ENCODE measurements at places on chromosomes 3 and 15.

GRCh38 chr15:100810831-100811230, 68.8 kb upstream of the ALDH1A3 start:
- no peaks in the 10 kb centered on the region for H3K27me3 ChIP-seq
- H3K27ac ChIP-seq, result no peak overlapping the region
- no peaks in the 10 kb centered on the region for H3K36me3 ChIP-seq
- no peak overlapping the region for H3K4me3 ChIP-seq
- DNase-seq, result no peak

DNA sequence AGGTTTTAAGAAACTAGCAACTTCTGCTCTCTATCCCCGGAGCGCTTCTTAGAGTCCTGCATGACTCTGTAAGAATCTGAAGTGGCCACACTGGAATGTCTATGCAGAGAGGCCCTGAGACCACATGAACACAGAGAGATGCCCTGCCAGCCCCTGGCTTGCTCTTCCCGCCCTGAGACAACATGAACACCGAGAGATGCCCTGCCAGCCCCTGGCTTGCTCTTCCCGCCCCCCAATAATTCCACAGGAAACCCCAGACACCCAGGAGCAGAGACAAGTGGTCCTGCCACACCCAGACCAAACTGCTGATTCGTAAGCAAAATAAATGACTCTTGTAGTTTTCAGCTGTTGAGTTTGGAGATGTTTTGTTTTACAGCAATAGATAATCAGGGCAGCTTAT, 166.1 kb downstream of the OSBPL10 start:
- H3K4me1 ChIP-seq, result peaks cover 2% of the 10 kb centered on the region
- H3K4me3 ChIP-seq, result no peak overlapping the region
- peak overlapping the region; percentile 12 for H3K27ac ChIP-seq
- no peaks in the 10 kb centered on the region for H3K27me3 ChIP-seq
- no peak for DNase-seq

DNA sequence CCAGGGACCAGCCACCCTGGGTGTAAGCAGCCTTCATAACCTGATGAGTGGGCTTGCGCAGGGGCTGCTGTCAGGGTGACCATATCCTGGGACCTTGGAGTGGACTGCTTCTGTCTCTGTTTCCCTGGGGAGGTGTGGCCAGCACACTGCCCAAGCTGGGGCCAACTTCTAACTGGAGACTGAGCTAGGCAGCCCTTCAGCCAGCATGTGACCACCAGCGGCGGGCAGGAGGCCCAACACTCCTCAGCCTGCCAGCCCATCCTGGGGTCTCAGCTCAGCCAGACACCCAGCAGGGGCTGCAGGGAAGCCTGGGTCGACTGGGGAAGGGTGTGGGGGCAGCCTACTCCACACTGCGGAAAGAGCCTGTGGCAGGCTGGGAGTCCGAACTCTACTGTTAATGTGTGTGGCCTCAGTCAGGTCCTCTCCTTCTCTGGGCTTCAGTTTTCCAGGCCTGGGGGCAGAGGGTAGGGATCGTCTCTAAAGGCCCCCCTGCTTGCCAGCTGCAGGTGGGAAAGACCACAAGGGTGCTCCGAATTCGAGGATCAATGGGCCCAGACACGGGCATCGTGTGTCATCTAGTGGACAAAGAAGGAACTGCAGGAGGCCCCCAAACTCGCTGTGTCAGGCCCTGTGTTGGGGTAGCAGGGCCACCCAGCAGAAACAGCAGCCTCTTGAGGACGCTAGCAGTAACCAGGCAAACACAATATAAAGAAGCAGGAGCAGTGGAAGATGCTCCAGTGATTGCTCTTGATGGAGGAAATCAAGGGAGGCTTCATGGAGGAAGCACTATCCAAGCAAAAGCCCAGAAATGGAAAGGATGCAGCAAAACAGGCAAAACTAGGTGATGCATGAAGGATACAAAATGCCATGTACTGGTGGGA, 2.0 kb upstream of the SEMA3G start:
- no peak overlapping the region for H3K27ac ChIP-seq
- peak; percentile 79 for DNase-seq
- H3K4me1 ChIP-seq, result peaks cover 11% of the 10 kb centered on the region
- H3K4me3 ChIP-seq, result peak overlapping the region; percentile 5

DNA sequence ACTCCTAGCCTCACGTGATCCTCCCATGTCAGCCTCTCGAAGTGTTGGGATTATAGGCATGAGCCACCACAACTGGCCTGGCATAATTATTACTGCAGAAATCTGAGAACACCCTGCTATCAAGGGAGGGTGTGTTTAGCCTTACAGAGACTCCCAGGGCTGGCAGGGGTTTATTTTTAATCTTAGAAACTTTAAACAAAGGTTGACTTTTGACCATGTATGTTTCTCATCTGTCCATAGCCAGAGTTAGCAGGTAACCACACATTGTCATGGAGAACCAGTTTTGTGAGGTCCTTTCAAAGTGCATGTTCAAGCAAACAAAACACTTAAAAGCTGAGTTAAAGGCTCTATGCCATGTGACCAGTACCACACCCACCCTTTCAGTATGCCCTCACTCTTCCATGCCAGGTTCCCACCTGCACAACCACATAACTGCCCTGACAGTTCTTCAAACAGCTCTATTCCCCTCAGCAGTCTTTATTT, 11.1 kb downstream of the SIAH2 start:
- peaks cover 11% of the 10 kb centered on the region for H3K4me1 ChIP-seq
- DNase-seq, result peak; percentile 51
- H3K4me3 ChIP-seq, result no peak overlapping the region
- no peaks in the 10 kb centered on the region for H3K27me3 ChIP-seq

DNA sequence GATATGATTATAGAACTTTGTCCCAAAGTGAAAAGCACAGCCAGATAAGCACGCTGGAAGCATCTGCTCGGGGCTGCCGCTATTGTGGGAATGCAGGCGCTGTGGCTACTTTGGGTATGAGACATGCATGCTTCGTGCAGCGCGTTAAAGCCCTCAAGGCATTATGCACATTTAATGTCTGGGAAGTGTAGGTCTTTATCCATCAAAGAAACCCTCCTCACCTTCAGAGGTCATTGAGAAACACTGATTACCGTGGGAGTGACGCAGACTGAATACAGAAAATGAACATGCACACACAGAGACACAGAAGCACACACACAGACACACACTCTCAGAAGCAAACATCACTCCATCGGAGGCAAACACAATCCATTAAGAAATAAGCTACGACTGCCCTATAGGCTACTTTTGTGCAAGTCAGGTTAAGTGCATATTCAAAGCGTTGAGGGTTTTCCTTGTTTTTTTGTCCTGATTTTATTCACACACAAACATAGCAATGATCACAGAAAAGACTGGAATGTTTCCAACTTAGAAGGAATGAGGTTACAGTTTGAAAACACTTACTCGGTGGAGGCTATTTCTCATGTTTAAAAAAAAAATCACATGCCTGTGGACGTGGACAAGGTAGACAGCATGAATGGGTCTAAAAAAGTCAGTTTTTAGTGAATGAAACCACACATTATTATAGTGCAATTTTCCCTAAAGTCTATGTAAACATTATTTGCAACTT, 68.5 kb downstream of the PLCH1 start:
- no peaks in the 10 kb centered on the region for H3K4me1 ChIP-seq
- H3K36me3 ChIP-seq, result no peaks in the 10 kb centered on the region
- H3K4me3 ChIP-seq, result no peak overlapping the region
- H3K27me3 ChIP-seq, result no peaks in the 10 kb centered on the region

GRCh38 chr3:76661527-76662250, 378.2 kb upstream of the ROBO2 start:
- no peaks in the 10 kb centered on the region for H3K4me1 ChIP-seq
- no peak for DNase-seq
- H3K4me3 ChIP-seq, result no peak overlapping the region
- no peak overlapping the region for H3K27ac ChIP-seq
- H3K27me3 ChIP-seq, result no peaks in the 10 kb centered on the region

GRCh38 chr3:19457449-19457848, 309.1 kb downstream of the KCNH8 start:
- H3K27ac ChIP-seq, result no peak overlapping the region
- no peaks in the 10 kb centered on the region for H3K36me3 ChIP-seq
- H3K4me1 ChIP-seq, result no peaks in the 10 kb centered on the region
- no peak overlapping the region for H3K4me3 ChIP-seq

DNA sequence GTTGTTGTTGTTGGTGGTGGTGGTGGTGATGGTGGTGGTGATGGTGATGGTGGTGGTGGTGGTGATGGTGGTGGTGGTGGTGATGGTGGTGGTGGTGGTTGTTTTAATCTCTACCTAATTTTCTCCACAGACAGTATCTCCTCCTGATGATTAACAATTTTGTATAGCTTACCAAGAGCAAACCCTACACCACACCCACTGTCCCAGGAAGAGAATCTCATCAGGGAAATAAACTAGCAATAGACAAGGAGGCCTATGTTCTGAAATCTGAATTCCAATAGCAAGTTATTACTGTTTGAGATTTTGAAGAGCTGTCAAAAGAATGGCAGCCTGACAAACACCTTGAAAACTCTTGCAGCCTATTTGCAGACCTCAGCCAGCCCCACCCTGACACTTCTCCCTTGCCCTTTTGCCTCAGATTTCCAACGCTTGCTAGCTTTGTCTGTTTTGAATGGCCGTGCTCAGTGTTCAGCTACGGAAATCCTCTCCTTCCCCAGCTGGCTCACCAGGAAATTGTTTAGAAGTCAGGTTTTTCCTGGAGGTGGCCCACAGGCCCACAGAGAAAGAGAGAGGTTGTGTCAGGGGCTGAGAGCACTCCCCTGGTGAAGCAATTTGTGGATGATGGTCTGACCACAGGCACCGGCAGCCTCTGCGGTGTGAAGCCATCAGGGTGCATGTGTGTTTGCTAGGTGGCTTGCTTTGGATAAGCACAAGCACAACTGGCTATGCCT, 101.6 kb downstream of the MAGI1 start:
- H3K4me3 ChIP-seq, result no peak overlapping the region
- DNase-seq, result no peak
- no peaks in the 10 kb centered on the region for H3K4me1 ChIP-seq
- H3K27ac ChIP-seq, result peak overlapping the region; percentile 16
- no peaks in the 10 kb centered on the region for H3K27me3 ChIP-seq
- H3K36me3 ChIP-seq, result no peaks in the 10 kb centered on the region

GRCh38 chr15:42071717-42072116, 22.6 kb downstream of the PLA2G4D start:
- no peak overlapping the region for H3K27ac ChIP-seq
- H3K27me3 ChIP-seq, result no peaks in the 10 kb centered on the region
- DNase-seq, result no peak
- no peaks in the 10 kb centered on the region for H3K4me1 ChIP-seq

- no peak for DNase-seq
- H3K36me3 ChIP-seq, result no peaks in the 10 kb centered on the region
- no peak overlapping the region for H3K4me3 ChIP-seq
- peaks cover 8% of the 10 kb centered on the region for H3K27me3 ChIP-seq
- peaks cover 35% of the 10 kb centered on the region for H3K4me1 ChIP-seq
Observed at GRCh38 chr15:96324940-96325540, 5.5 kb upstream of the NR2F2 start.

DNA sequence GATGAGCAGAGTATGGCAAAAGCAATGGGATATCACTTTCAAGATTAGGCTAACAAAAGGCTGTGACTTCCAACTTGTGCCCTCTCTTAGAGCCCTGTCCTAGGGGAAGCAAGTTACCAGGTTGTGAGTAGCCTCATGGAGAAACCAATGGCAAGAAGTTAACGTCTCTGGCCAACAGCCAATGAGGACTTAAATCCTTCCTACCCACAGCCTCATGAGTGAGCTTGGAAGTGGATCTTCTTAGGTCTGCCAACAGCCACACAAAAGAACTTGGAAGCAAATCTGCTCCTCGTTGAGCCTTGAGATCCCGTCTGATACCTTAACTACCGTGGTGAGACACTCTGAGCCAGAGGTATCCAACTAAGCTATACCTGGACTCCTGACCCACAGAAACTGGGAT, 5.7 kb downstream of the NME9 start:
- H3K4me3 ChIP-seq, result no peak overlapping the region
- no peak for DNase-seq
- peaks cover 4% of the 10 kb centered on the region for H3K4me1 ChIP-seq

DNA sequence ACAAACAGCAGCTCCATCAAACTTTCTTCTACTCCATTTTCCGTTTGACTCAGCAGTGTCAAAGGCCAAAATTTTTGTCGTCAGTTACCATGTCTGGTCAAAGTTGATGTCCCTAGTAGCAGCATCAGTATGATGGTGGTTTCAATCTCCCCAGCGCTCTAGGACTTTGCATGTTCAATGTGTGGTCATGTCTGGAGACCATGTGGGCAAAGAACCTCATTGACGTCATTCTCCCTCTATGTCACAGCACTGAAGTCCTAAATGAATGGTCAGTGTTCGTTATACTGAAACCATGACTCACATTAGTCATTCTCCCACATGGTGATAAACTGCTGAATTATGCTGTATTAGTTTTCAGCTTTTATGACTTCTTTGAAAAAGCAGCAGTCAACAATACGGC, 23.2 kb downstream of the SHC4 start:
- peak; percentile 86 for DNase-seq
- no peak overlapping the region for H3K4me3 ChIP-seq
- H3K4me1 ChIP-seq, result peaks cover 4% of the 10 kb centered on the region
- no peaks in the 10 kb centered on the region for H3K27me3 ChIP-seq

DNA sequence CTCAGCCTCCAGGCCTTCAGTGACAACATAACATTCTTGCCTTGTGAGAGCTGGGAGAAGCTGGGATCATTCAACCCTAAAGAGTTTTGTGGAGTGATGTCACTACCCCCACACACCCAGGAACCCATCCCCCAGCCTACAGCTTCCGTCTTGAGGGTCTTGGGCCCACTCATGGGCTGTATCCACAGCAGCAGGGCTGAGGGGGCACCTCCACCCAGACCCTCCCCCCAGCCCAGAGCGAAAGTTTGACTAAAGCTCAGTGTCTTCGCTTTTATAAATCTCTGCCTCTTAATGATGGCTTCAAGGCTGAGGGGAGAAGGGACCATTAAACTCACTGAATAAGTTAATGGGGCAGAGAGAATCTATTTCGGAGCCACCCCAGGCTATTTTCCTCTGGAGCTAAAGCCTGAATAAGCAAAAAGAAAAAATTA, 23.8 kb downstream of the NTRK3 start:
- no peaks in the 10 kb centered on the region for H3K27me3 ChIP-seq
- no peak overlapping the region for H3K4me3 ChIP-seq
- H3K4me1 ChIP-seq, result no peaks in the 10 kb centered on the region

GRCh38 chr3:9153904-9154619, 95.4 kb downstream of the SRGAP3 start:
- no peaks in the 10 kb centered on the region for H3K36me3 ChIP-seq
- H3K27ac ChIP-seq, result no peak overlapping the region
- peak; percentile 15 for DNase-seq
- H3K4me3 ChIP-seq, result no peak overlapping the region

GRCh38 chr3:129038121-129038855, 22.3 kb upstream of the GP9 start:
- H3K36me3 ChIP-seq, result no peaks in the 10 kb centered on the region
- H3K4me3 ChIP-seq, result peak overlapping the region; percentile 39
- no peaks in the 10 kb centered on the region for H3K4me1 ChIP-seq

- H3K4me3 ChIP-seq, result no peak overlapping the region
- no peak for DNase-seq
- no peaks in the 10 kb centered on the region for H3K27me3 ChIP-seq
- peaks cover 11% of the 10 kb centered on the region for H3K36me3 ChIP-seq
- no peak overlapping the region for H3K27ac ChIP-seq
Observed at GRCh38 chr15:74858369-74858740, 14.8 kb downstream of the SCAMP2 start.

DNA sequence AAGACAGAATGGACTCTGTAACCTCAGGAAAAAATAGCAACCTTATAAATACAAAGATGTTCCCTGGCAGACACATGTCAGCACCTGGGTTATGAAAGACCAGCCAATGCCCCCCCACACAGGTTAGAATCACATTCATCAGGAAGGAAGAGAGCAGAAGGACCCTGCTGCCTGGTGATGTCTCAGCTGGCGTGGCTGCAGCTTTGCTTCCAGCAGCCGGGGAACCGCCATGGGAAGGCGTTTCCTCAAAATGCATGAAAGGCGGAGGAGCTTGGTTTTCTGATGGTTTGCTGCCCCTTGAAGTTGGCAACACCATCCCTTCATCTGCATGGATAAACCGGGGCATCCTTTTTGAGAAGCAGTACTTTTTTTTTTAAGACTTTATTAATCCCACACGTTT, 10.9 kb upstream of the NSMCE3 start:
- H3K36me3 ChIP-seq, result no peaks in the 10 kb centered on the region
- no peak for DNase-seq
- H3K4me3 ChIP-seq, result no peak overlapping the region
- H3K27me3 ChIP-seq, result no peaks in the 10 kb centered on the region

Data from trophoblast cell (in vitro differentiated cells and primary cell).